Stimulated activated CD4-positive, alpha-beta T cell treated with anti-CD3 and anti-CD28 coated beads, Interleukin-2, amount 100 ng/mL, for 24 hours (primary cell): ENCODE measurements at places on chromosomes 11 and 22.

- no peak for DNase-seq
Measured at GRCh38 chr11:62708392-62708791, 916 bp downstream of the GNG3 start.

DNA sequence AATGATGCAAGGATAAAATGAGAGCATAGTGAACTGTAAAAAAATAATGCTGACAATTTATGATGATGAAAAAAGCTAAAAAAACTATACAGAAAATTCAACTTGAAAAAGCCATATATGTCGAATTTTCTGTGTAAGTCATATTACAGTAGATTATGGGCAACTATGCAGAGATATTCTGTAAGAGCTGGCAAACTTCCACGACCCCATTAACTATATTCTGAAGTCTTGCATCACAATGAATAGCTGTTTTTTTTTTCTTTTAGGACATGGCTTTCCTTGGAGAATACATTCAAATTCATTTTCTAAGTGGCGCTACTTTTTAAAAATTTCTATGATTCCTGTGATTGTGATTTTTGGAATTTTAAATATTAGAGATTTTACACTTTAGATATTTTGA, 18.4 kb downstream of the PSMD13 start:
- no peak for DNase-seq

DNA sequence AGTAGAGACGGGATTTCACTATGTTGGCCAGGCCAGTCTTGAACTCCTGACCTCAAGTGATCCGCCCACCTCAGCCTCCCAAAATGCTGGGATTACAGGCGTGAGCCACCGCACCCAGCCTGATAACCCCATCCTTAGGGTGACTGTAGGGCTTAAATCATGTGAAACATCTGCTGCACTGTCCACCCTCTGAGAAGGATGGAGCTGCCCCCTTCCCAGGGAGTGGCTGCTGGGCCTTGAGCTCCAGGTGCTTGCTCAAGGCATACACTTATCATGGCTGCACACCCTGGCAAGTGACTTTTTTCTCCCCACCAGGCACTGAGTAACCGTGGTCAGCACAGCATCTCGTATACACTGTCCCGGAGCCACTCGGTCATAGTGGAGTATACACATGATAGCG, 5.3 kb downstream of the PELI3 start:
- DNase-seq = no peak

DNA sequence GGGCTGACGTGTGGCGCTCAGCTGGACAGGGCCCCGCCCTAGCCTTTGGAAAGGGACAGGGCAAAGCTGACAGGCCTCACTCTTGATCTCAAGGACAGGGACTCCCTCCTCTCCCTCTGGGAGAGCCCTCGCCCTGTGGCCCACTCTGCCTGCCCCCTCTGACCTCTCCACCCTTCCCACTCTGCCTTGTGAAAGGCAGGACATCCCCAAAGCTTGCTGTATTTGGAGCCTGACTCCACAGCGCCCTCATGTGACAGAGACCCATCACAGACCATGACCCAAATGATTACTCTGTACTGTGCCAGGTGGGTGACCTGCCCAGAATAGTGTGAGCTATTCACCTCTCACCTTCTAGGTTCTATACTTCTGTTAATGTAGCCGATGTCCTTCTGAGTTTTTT, 18.8 kb downstream of the P2RY2 start:
- DNase-seq = no peak

GRCh38 chr22:43855431-43855830, 6.9 kb downstream of the SULT4A1 start:
- DNase-seq = no peak

DNA sequence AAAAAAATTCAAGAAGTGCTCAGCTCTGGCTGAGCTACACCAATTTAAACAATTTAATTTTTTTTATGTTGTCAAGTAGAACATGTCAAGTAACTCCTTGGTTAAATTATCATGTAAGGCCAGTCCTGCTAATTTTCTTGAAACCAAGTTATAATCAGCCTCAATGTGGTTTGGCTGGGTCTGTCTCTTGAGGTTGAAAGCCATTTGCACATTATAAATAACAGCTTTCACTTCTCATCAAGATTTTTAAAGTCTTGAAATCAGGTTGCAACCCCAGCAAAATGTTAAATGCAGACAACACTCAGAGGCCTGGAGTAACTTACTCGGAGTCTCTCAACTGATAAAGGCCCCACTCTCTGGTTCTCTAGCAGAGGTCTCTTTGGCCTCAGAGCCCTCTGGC, 324.4 kb downstream of the BRD1 start:
- no peak for DNase-seq

GRCh38 chr22:21778705-21779363, 43.2 kb upstream of the YPEL1 start:
- DNase-seq = no peak

DNA sequence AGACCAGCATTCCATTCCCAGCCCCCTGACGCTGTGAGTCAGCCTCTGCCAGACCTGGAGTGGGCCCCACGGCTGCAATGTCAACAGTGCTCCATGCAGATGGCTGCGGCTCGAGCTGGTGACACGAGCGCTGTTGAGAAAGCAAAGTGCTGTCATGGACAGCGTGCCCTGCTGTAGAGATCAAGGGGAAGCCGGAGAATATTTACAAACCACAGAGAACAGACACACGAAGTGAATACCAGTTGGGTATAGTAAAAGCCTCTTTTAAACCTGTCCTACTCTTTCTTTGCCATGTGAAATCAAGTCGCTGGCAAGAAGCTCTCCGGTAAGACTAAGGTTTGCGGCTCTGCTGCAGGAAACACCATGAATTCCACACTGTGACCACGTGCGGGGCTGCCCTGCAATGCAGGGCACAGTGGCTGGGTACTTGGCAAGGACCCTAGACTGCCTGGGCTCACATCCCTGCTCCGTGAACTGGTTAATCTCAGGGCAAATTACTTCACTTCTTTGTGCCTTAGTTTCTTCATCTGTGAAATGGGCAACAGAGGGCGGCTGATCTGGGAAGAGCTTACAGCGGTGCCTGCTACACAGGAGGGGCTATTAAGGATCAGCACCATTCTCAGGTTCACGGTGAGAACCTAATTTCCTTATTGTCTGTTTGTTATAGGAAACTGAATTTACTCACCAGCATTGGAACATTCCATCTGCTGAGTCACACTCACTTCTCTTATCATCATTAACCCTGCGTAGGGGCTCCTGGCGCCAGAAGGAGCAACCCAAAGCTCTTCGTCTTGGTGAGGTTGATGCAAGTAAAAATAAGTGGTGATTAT, 27.8 kb upstream of the ELFN2 start:
- DNase-seq = no peak

GRCh38 chr11:78310500-78310909, 107.1 kb downstream of the GAB2 start:
- no peak for DNase-seq

DNA sequence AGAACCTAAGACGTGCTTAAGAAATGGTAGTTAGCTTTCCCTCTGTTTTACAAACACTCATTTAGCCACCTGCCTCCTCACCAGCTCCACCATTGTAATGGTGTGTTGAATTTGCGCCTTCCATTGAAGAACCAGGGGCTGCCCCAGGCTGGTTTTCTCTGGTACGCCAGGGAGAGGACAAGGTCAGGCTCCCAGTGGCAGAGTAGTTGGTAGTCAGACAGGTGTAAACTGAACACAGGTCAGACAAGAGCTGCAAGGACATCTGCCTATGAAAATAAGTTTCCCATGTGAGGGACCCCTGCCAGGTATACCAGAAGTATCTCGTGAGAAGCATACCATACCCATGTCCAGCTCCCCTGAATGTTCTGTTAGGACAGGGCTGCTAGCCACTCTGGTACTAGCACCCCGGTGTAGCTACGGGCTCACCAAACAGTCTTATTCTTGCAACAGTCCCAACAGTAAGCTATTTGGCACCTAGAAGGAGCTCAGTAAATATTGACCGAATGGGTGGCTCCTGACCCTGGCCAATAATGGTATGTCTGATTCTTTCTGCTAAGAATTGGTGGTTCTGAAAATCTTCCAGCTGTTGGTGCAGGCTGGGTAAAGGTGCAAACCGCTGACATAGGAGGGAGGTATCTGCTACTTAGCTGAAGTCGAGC, 359.0 kb downstream of the LARGE1 start:
- no peak for DNase-seq

DNA sequence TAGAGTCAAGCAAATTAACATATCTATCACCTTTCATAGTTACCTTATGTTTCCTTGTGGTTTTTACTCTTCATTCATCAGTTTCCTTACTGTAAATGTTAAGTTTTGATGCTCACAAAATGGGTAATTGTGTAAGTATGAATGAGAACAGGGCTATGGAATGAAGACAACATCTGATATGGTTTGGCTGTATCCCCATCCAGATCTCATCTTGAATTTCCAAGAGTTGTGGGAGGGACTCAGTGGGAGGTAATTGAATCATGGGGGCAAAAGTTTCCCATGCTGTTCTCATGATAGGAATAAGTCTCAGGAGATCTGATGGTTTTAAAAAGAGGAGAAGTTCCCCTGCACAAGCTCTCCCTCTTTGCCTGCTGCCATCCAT, 107.6 kb downstream of the CCDC34 start:
- DNase-seq = no peak

- no peak for DNase-seq
Measured at GRCh38 chr11:75431533-75432525, 1.2 kb downstream of the KLHL35 start.

DNA sequence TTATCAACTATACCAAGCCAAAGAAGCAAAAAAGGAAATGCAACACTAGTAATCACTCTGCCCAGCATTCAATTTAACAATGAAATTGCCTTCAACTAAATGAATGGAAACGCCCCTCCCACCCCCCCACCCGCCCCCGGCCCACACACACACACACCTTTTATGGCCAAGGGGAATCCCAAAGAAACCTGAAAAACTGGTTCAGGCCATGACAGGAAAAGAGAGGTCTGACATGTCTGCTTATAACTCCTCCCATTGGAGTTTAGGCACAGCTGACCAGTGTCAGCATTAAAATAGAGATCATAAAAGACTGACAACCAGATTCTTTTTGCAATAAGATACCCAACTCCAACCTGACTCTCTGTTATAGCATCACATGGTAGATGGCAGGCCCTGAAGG, 42.6 kb downstream of the ACER3 start:
- DNase-seq = no peak

DNA sequence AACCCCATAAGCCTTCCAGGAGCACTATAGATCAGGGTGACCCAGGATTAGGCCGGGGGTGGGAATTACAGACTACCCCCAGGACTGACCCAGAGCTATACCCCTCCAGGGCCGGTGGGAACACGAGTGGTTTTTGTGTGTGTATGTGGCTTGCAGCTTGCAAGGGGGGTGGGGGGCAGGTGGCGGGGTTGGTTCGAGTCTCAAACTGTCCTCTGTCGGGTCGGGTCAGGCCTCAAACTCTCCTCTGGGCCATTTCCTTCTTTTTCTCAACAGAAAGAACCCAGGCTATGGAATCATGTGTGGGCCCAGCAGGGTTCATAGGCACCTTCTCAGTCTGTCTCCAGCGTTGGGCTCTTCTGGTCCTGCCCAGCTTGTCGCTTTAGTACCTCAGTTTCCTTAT, 58.4 kb downstream of the BCR start:
- DNase-seq = no peak

DNA sequence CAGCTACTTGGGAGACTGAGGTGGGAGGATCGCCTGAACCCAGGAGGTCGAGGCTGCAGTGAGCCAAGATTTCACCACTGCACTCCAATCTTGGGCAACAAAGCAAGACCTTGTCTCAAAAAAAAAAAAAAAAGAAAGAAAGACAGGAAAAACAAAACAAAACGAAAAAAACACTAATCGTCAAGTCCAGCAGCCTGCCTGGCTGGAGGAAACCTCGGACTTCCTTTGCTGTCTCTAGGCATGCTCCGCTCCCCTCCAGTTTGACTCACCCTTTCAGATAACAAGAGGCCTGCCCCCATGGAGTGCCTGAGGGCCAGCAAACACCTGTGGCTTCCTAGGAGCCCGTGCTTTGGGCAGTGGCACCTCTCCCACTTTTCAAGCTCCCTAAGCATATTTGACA, 28.8 kb upstream of the CHKA start:
- DNase-seq = no peak

DNA sequence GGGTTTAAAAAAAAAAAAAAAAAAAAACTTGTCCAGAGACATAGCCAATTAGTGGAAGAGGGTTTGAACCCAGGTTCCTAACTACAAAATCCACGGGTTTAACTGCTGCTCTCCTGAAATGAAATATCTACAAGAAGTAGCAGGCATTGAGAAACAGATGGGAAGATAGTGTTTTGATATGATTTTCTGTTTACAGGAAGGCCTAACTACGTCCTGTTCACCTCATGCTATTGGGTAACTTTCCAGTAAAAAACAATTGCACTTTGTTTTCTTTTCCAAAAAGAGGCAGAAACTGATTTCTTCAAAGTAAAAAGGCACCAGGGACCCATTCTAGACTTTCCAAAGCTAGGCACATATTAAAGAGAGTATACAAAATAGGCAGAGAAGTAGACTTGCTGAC, 5.9 kb upstream of the C11orf91 start:
- no peak for DNase-seq

GRCh38 chr22:39917776-39918495, 17.1 kb downstream of the GRAP2 start:
- no peak for DNase-seq

DNA sequence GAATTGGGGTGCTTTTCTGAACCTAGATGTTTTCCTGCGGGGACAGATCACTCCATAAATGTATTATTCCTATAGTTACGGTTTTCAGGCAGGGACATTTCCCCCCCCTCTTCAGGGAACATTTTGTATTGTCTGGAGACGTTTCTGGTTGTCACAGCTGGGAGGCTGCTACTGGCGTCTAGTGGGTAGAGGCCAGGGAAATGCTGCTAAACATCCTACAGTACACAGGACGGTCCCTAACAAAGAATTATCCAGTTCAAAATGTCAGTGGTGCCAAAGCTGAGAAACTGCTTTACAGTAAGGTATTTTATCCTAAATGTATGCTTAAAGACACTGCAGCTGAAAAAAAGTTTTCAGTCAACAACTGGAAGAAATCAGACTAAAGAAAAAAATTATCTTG, 19.4 kb downstream of the PIWIL4 start:
- no peak for DNase-seq

GRCh38 chr11:122344215-122344614, 228.2 kb upstream of the BLID start:
- no peak for DNase-seq

- no peak for DNase-seq
Measured at GRCh38 chr11:124922831-124923230, 3.8 kb downstream of the HEPN1 start.

DNA sequence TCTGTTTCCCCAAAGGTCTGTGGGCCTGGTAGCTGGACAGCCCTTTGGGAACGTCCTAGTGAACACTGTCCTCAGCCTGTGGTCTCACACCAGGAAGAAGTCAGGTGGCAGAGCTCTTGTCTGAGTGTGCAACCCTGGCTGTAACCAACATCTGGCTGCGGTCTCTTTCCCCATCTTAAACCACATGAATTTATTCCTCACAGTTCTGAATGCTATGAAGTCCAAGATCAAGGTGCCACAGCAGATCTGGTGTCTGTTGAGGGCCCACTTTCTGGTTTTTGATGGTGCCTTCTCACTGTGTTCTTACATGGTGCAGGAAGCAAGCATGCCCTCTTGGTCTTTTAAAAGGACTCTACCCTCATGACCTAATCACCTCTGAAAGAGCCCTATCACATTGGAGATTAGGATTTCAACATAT, 2.7 kb downstream of the UPB1 start:
- no peak for DNase-seq

- DNase-seq = no peak
Measured at GRCh38 chr11:26399336-26399735, 67.4 kb downstream of the ANO3 start.
